Testis (tissue), 5 donors: ENCODE measurements at places on chromosomes 13 and 19. TPM values are rescaled to one million over a fixed set of nuclear protein-coding genes. Genes with fewer than 3 reads are reported as not detected.

- H3K4me3 ChIP-seq: no peak overlapping the region
- no peaks in the 10 kb centered on the region for H3K27me3 ChIP-seq
- no peaks in the 10 kb centered on the region for H3K4me1 ChIP-seq
- DNase-seq: no peak
- H3K36me3 ChIP-seq: no peaks in the 10 kb centered on the region
- H3K27ac ChIP-seq: no peak overlapping the region
Measured at GRCh38 chr13:111411151-111411858, 90.9 kb downstream of the TEX29 start.

DNA sequence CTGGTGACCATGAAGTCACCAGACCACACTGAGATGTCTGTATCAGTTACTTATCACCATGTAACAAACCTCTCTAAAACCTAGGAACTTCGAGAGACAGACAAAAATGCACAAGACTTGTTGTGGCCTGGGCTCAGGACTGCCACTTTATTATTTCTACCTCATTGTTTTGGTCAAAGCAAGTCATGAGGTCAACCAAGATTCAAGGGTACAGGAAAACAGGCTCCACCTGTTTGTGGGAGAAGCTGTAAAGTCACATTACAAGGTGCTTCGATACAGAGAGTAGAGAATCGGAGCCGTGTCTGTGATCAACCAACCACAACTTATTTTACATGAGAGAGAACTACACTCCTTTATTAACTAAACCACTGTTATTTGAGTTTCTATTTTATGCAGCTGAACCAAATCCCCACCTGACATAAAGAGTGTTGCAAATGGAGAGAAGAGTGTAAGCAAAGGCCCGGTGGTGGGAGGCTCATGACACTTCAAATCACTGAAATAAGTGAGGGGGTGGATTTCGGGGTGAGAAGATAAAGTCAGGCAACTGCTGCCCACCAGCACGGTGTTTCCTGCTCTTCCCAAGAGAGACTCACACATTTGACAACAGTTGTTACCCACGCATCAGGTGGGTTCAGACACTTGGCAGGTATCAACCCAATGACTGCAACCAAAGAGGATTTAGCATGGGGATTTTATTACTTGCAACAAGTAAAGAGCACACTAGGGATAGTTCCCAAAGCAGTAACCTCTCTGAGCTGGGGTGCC, 39.0 kb upstream of the IGSF23 start:
- no peaks in the 10 kb centered on the region for H3K36me3 ChIP-seq
- no peak overlapping the region for H3K27ac ChIP-seq
- H3K4me3 ChIP-seq: no peak overlapping the region
- no peaks in the 10 kb centered on the region for H3K4me1 ChIP-seq
- H3K27me3 ChIP-seq: no peaks in the 10 kb centered on the region
- DNase-seq: no peak

DNA sequence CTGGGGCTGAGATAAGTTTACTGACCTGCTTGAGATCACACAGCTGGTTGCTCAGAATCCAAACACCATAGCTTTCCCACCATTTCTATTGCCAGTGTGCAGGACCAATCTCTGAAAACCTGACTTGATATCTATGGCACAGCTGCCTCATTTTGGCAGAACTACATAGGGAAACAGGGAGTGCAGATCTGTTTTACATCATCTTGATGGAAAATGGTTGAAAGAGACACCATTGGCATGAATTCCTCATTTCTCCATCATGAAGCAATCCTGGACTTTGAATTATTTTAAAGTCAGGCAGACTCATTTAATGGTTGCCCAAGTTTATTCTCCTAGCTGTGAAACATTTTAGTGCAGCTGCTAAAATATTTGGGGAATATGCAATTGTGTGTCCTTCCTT, 1628.2 kb upstream of the SLC10A2 start:
- H3K4me3 ChIP-seq: no peak overlapping the region
- no peak overlapping the region for H3K27ac ChIP-seq
- H3K36me3 ChIP-seq: no peaks in the 10 kb centered on the region
- no peaks in the 10 kb centered on the region for H3K27me3 ChIP-seq

- H3K27ac ChIP-seq: no peak overlapping the region
- no peaks in the 10 kb centered on the region for H3K27me3 ChIP-seq
- no peaks in the 10 kb centered on the region for H3K4me1 ChIP-seq
- H3K36me3 ChIP-seq: no peaks in the 10 kb centered on the region
- H3K4me3 ChIP-seq: no peak overlapping the region
- DNase-seq: no peak
Measured at GRCh38 chr13:23399347-23399746, 34.2 kb downstream of the SACS start.

DNA sequence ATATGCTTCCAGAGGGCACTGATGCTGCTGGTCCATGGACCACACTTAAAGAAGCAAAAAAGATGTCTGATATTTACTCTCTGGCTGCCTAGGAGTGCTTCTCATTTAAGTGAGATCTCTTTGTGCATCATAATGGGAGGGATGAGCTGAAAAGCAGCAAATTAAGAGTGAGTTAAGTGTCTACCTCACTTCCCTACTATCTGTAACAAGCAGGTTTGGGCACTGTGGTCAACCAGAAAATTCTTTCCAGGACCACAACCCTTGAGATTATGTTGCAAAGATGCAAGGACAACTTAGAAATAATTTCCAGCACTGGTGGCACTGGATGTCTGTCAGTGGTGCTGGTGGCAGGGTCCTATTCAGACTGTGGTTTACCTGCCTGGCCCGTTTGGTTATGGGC, 52.1 kb upstream of the USPL1 start:
- peaks cover 4% of the 10 kb centered on the region for H3K4me1 ChIP-seq
- no peaks in the 10 kb centered on the region for H3K27me3 ChIP-seq
- no peak overlapping the region for H3K4me3 ChIP-seq
- no peak overlapping the region for H3K27ac ChIP-seq
- DNase-seq: no peak

DNA sequence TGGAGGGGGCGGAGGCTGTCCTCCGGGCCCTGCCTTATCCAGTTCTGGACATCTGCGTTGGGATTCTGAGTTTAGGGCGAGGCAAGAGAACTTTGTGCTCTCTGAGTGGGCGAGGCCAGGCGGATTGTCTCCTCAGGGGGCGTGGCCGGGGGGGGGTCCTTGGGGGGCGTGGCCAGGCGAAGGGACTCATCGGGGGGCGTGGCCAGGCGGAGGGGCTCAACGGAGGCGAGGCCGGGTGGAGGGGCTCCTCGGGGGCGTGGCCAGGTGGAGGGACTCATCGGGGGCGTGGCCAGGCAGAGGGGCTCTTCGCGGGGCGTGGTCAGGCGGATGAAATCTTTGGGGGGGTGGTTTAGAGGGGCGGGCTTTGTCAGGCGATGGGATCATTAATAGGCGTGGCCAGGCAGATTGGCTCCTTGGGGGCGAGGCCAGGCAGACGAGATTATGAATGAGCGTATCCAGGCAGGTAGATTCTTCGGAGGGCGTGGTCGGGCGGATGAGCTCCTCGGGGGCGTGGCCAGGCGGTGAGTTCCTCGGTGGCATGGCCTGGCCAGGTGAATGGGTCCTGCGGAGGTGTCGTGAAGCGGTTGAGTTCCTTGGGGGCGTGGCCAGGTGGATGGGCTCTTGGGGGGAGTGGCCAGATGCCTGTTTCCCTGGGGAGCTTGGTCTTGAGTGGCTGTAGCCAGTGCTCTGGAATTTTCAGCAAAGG, 10.3 kb upstream of the CACNG7 start:
- no peak overlapping the region for H3K27ac ChIP-seq
- no peaks in the 10 kb centered on the region for H3K36me3 ChIP-seq
- peak; percentile 77 for DNase-seq
- H3K4me1 ChIP-seq: no peaks in the 10 kb centered on the region
- no peaks in the 10 kb centered on the region for H3K27me3 ChIP-seq
- peak overlapping the region; percentile 39 for H3K4me3 ChIP-seq

DNA sequence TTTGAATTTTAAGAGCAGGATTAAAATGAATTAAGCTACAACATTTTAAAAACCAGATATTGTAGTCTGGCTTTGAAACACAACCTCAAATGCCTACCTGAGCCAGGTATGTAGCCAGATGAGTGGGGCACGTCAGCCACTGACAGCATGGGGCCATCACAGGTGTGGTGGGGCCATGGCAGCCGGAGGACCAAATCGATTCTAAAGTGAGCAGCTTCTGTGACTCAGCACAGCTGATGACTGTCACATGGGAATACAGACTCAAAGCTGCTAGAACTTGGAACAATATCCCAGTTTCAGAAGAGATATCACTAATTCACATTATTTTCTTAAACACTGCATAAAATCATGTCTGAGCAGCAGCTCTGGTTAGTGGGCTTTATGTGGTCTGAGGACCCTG, 52.8 kb downstream of the SERP2 start:
- no peaks in the 10 kb centered on the region for H3K4me1 ChIP-seq
- no peak overlapping the region for H3K27ac ChIP-seq
- H3K36me3 ChIP-seq: no peaks in the 10 kb centered on the region
- no peaks in the 10 kb centered on the region for H3K27me3 ChIP-seq
- H3K4me3 ChIP-seq: no peak overlapping the region

GRCh38 chr13:20198781-20199180, 6.0 kb upstream of the GJB2 start:
- peaks cover 3% of the 10 kb centered on the region for H3K4me1 ChIP-seq
- H3K27me3 ChIP-seq: no peaks in the 10 kb centered on the region
- no peak for DNase-seq
- no peak overlapping the region for H3K4me3 ChIP-seq

- no peak overlapping the region for H3K27ac ChIP-seq
- H3K27me3 ChIP-seq: no peaks in the 10 kb centered on the region
- no peak overlapping the region for H3K4me3 ChIP-seq
- no peaks in the 10 kb centered on the region for H3K4me1 ChIP-seq
Measured at GRCh38 chr19:33156334-33156733, 24.4 kb downstream of the WDR88 start.

- H3K27ac ChIP-seq: no peak overlapping the region
- no peak for DNase-seq
- no peaks in the 10 kb centered on the region for H3K27me3 ChIP-seq
Measured at GRCh38 chr13:77502104-77502720, 33.3 kb upstream of the SCEL start.

- H3K4me1 ChIP-seq: no peaks in the 10 kb centered on the region
- H3K27ac ChIP-seq: no peak overlapping the region
- no peak for DNase-seq
- H3K27me3 ChIP-seq: no peaks in the 10 kb centered on the region
Measured at GRCh38 chr13:60509601-60510386, 112.8 kb downstream of the TDRD3 start.

DNA sequence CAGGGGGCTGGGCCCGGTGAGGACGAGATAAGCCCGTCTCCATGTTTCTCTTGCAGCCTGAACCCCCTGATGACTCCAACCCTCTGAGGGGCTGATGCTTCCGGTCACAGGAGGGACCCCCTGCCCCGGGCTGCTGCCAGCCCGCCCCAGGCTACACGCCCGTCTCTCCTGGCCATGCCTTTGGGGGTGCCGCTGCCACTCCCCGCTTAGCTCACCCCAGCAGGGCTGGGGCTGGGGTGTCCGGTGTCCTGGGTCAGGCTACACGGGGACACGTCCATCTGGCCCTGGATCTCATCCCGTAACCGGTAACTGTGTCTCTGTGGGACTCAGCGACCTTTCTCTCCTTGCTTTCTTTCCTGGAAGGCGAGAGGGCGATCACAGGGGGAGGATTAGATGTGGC, 40.8 kb downstream of the GADD45B start:
- H3K36me3 ChIP-seq: no peaks in the 10 kb centered on the region
- no peak overlapping the region for H3K27ac ChIP-seq
- H3K4me1 ChIP-seq: no peaks in the 10 kb centered on the region
- H3K27me3 ChIP-seq: no peaks in the 10 kb centered on the region

- DNase-seq: no peak
Measured at GRCh38 chr19:39307822-39308530, 11.8 kb downstream of the IFNL1 start.

GRCh38 chr19:4967738-4968461, 1.0 kb upstream of the KDM4B start:
- peak overlapping the region; percentile 31 for H3K4me3 ChIP-seq
- H3K27ac ChIP-seq: peak overlapping the region; percentile 38
- H3K36me3 ChIP-seq: no peaks in the 10 kb centered on the region

DNA sequence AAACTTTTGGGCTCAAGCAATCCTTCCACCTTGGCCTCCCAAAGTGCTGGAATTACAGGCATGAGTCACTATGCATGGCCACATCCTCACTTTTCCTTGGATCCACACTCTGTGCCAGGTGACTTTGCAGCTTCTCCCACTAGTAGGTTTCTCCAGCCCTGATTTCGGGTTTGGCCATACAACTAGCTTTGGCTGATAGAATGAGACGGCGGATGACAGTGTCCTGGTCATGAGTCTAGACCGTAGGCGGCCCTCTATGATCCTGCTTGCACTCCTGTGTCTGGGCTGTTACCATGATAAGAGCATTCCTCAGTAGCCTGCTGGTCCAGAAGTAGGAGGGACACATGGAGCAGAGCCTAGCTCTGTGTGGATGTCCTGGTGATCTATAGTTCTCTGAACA, 112.5 kb upstream of the KL start:
- H3K4me3 ChIP-seq: no peak overlapping the region
- peaks cover 11% of the 10 kb centered on the region for H3K4me1 ChIP-seq
- DNase-seq: no peak
- H3K27ac ChIP-seq: no peak overlapping the region
- H3K27me3 ChIP-seq: no peaks in the 10 kb centered on the region

DNA sequence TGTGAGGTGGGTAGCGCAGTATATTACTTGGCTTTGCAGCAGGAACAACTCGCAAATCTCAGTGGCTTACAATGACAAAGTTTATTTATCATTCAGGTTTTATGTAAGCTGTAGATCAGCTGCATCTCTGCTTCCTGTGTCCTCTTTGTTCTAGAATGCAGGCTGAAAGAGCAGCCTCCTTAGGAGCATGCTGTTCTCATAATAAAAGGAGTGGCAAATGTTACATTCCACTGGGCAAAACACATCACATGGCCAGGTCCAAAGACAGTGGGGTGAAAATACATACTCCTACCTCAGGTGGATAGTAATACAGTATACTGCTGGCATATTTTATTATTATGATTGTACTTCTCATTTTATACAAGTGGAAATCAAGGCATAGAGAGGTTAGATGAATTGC, 1.2 kb upstream of the CSNK1A1L start:
- H3K27me3 ChIP-seq: no peaks in the 10 kb centered on the region
- DNase-seq: no peak
- H3K36me3 ChIP-seq: no peaks in the 10 kb centered on the region
- no peak overlapping the region for H3K27ac ChIP-seq
- H3K4me1 ChIP-seq: no peaks in the 10 kb centered on the region

FOSB gene
- 1.2 TPM for total RNA-seq

ATP4B gene
- total RNA-seq: not detected

ZNF560 gene
- total RNA-seq: 13.1 TPM

FFAR3 gene
- 0.25 TPM for total RNA-seq

KIR2DL4 gene
- 0.31 TPM for total RNA-seq

ATP4A gene
- total RNA-seq: 1.1 TPM

LGALS7B gene
- 8.1 TPM for total RNA-seq

CARD8 gene
- total RNA-seq: 45.4 TPM

EFNA2 gene
- total RNA-seq: 1.5 TPM

CRX gene
- total RNA-seq: 0.55 TPM

CBARP gene
- total RNA-seq: 6.6 TPM

MBD3L2 gene
- not detected for total RNA-seq

GRAMD1A gene
- 99.3 TPM for total RNA-seq

GPC5 gene
- total RNA-seq: 52.1 TPM

ZNF284 gene
- 1.5 TPM for total RNA-seq
